ENCODE measurements at places on chromosomes 4 and X. TPM values are rescaled to one million over a fixed set of nuclear protein-coding genes. Genes with fewer than 3 reads are reported as not detected.
A peak's percentile ranks its signal among the peaks of the same experiment; 100 is the strongest.

Gene SUPT20HL1
- total RNA-seq, result not detected

DNA sequence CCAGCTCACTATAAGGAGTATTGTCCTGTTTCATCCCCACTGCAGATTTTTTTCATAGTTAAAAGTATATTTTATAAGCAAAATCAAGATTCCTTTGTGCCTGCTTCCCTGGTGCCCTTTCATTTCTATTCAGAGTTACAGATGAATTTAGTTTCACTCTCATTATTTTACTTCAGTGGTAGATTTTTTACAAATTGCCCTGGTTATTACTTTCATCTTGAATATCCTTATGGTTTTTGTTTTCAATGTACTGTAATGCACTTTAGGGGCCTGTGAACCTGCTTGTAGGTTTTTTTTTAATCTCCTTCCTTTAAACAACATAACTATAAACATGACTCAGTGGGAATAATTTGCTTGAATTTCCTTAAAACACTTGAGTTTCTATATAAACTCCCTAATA lies 126.8 kb downstream of the GPR143 start:
- DNase-seq, result no peak

Gene AMTN
- not detected for total RNA-seq

DNA sequence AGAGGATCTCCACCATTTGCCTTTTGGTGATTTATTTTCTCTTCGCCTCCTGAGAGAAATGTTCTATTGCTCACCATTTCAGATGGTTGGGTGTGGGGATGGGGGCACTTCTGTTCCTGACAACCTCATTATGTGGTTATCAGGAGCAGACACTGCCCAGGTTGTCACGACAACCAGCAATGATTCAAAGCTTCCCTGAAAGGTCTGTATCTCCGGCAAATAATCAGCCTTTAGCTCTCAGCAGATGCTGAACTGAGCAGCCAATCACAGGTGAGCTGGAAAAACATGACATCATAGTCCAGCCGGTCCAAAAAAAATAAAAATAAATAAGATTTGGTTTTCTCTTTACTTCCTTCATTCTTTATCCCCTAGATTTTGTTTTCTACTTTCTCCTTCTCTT lies 5.5 kb upstream of the PAK3 start:
- no peak for DNase-seq

DNA sequence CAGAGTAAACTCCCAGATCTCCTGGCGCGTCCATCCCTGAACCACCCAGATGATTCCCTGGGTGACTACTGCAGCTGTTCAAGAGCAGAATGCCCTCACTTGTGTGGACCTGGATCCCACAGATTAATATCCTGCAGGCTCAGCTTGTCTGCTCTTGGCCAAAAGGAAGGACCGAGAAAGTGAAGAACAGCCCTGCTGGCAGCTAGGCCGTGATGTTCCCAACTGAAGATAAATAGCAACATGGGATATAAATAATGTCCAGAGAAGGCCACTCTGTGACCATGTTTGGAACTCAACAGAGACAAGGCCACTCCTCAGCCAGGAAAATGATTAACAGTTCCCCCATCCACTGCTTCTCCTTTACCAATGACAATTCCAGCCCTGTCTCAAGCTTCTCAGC lies 21.5 kb downstream of the SUPT20HL2 start:
- DNase-seq, result no peak

GRCh38 chr4:87734936-87735335 lies 64.4 kb upstream of the IBSP start:
- DNase-seq, result no peak

GRCh38 chr4:107283587-107284559 lies 247.8 kb upstream of the DKK2 start:
- no peak for DNase-seq

Gene SH3D19
- total RNA-seq, result 154 TPM

Gene IDH3G
- 67.9 TPM for total RNA-seq

GRCh38 chr4:26787461-26788340 lies 72.9 kb upstream of the STIM2 start:
- peak; percentile 69 for DNase-seq

Gene AREG
- 1.5 TPM for total RNA-seq

GRCh38 chr4:19809989-19810388 lies 441.7 kb upstream of the SLIT2 start:
- DNase-seq, result no peak

Gene TEC
- total RNA-seq, result 1.3 TPM

- no peak for DNase-seq
These were observed 77.4 kb upstream of the MID1 start for GRCh38 chrX:10697616-10698317.

Gene IL9R
- 0.32 TPM for total RNA-seq

DNA sequence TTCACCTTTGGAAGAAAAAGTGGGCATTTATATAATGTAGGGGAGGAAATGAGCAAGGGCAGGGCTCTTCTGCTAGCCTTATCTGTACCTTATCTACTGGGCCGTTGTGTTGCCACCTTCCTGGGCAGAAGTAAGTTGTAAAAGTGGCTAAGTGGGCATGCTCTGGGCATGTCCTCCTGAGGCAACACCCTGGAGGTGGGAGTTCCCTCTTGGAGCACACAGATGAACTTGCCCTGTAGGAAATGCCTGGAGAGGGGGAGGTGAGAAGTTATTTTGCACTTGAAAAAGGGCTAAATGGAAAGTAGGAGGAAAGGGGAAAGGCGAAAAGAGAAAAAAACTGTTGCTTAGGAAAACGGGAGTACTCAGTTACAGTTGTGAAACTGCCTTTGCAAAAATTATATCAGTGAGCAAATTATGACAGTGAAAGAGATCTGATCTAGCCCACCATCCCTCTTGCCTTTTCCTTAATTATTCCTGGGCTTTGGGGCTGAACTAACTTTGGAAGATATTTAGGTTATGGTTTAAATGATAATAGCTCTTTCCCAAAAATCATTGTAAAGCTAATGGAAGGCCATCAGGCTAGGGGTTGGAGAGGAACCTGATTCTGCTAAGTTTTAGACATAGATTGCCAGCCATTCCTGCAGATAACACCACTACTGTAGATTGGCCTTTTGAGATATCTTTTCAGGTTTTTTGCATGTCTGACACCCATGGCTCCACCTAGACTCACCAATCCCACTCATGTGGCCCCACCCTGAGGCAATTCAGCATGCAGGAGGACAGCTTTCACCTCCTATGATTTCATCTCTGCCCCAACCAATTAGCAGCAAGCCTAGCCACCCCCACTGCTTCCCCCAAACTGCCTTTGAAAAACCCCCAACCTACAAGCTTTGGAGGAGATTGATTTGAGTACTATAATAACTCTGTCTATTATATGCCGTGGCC lies 20.5 kb upstream of the ZNF81 start:
- DNase-seq, result no peak

Gene SPANXC
- not detected for total RNA-seq

DNA sequence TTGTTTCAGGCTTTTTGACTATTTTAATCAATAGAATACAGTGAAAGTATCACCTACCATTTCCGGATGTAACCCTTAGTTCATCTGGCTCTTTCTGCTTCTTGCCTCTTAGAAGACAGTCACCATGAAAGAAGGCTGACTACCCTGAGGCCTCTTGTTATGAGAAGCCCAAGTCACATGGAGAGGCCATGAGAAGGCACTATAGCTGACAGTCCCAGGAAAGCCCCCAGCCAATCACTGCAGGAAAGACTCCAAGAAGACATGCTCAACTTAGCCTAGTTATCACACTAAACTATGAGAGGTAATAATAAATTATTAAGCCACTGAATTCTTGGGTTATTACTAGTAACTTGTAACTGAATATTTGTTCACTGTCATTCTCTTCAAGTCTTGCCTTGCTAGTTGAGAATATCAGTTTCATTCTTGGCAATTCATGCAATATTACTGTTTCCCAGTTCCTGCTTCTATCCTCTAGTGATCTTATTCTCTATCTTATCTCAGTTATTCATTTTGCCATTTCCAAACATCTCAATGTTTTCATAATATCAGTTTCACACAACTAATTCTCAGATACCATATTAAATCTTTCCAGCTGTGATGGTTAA lies 57.1 kb upstream of the GUCY1A1 start:
- no peak for DNase-seq

Gene RENBP
- total RNA-seq, result 11.4 TPM

Gene HPGD
- total RNA-seq, result 0.47 TPM

DNA sequence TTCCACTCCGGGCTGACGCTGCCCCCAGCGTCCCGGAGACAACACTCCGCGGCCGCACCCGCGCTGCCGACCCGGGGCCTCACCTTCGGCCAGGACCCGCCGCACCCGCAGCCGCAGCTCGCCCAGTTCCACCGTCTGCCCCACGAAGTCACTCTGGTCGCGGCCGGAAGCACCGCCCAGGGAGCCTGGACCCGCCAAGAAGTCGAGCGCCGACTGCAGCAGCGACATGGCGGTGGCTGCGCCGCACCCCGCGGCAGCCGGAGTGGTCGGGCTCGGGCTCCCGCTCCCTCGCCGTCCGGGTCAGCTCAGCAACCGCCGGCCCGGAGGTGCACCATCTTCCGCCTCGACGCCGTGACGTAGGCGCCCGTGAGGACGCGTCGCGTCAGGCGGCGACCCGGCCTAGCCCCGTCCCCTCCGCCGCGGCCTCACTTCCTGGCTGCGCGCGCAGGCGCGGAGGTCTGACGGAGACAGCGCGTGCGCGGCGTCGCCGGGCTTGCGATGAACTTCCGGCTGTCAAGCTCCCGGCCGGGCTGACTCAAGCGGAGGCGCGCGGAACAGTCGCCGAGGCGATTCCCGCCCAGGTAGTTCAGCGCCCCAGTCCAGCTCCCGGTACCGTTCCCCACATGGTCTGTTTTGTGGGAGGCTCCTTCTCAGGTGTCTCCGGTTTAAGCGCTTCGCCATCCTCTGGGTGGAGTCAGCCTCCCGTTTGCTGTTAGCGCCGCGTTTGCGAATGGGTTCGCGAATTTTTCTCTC lies at the start of the genes GAK and TMEM175:
Gene GAK, minus strand, starts transcription at position 357 of the 753 bp plus-strand sequence. Its CDS starts 129 bp downstream, at position 228.
Gene TMEM175, plus strand, starts transcription at position 501 of the 753 bp plus-strand sequence. CDS start 15,280 bp downstream, outside the sequence.
- DNase-seq, result peak; percentile 97

- no peak for DNase-seq
These were observed 191.0 kb upstream of the EMCN start for GRCh38 chr4:100708776-100709175.

DNA sequence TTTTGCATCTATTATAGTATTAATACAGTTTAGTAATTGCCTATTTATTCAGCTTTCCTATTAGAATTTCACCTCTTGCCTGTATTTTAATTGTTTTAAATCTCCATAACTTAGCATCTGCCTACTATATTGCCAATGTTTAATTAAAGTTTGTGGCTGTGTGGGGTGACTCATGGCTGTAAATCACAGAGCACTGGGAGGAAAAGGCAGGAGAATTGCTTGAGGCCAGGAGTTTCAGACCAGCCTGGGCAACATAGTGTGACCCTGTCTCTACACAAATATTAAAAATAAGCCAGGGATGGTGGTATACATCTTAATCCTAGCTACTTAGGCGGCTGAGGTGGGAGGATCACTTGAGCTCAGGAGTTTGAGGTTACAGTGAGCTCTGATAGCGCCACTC lies 14.5 kb upstream of the CCSER1 start:
- no peak for DNase-seq

DNA sequence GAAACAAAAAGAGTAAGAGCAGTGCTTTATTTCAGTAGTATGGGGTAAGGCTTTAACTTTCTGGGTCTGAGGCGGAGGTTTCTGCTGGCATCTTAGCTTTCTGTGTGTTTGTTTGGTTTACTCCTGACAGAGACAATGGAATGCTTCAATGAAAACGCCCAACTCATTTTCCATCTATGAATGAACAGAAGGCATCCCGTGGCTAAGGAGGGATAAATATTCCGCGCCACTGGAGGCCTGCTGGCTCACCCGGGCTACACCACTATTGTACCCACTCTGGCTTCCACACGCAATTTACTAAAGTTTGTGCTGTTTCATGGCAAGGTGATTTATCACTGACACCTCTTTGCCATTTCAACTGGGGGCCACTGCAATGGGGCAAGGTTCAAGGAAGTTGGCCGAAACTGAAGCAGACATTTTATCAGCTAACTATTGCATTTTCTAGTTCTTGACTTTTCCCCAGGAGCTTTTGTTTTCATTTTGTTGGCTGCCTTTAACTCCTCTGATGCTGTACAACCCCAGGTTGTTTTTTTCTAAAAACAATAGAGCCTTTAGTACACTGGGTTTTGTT lies 32.8 kb upstream of the PPARGC1A start:
- no peak for DNase-seq

- DNase-seq, result no peak
These were observed 43.6 kb upstream of the TBC1D9 start for GRCh38 chr4:140799686-140800225.

GRCh38 chr4:72418458-72418857 lies 150.6 kb downstream of the ADAMTS3 start:
- peak; percentile 35 for DNase-seq

DNA sequence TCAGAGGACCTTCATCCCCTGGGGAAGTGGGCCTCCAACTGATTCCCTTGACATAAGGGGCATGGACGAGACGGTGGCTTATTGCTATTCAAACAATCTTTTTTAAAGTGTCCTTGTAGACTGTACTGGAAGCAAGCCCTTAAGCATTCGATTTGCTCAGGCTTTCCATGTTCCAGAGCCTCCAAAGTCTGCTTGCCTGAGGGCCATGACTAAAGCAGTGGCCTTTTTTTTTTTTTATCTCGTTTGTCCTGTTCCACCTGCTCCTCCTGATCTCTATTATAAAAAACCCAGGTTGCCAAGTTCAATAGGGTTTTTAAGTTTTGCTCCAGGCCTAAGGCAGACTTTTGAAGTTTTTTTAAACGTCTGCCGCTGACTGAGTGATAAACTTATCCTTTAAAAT lies 103.7 kb upstream of the AADAT start:
- DNase-seq, result no peak

DNA sequence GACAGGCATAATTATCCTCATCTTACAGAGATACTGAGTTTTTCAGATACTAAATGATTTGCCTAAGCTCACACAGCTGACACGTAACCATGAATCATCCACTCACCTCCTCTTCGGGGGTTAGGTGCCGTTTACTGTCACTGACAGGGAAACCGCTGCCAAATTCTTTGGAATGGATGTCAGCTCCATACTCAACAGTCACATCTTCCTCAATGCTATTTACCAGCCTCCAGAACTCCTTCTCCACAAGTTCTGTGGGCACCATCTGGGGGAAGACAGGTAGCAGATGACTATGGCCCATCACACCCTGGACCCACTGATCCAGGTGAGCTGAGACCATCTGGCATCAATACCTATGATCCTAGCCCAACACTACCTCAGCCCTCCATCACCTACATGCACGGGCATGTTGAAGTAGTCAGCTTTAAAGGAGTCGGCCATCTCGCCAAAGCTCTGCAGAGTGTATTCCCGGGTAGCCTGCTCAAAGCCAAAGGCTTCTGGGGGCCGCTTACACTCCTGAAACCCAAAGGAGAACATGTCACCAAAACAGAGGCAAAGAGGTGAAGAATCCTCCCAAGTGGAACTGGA lies 13.5 kb downstream of the KDM5C start:
- no peak for DNase-seq

Gene PHKA2
- total RNA-seq, result 24.8 TPM

Gene COX7B2
- total RNA-seq, result not detected

DNA sequence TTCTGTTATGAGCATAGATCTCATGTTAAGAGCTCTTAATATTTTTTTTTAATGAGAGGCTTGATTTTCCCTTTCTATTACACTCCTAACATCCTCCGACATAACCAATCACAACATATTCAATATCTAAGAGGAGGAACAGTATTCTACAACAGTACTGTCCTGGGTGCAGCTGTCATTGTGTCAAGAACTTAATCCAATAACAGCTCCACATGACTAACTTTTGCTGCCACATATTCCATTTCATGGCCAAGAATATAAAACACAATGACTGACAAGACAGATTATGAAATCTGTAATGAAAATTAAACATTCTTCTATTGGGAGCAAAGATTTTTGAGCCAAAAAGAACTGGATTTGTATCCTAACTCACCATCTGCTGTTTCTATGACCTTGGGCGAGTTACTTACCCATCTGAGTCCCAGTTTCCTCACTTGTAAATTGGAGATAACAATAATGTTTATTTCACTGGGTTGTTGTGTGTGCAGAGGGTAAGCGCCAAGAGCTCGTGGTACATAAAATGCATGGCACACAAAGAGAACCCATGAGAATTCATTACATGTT lies 405.6 kb downstream of the SPRY1 start:
- DNase-seq, result no peak

Measured in heart right ventricle (tissue), 16 donors.